ENCODE measurements at places on chromosomes 13 and 19. TPM values are rescaled to one million over a fixed set of nuclear protein-coding genes. Genes with fewer than 3 reads are reported as not detected.

GRCh38 chr13:95233026-95233635 lies 68.1 kb downstream of the ABCC4 start:
- no peak for DNase-seq

DNA sequence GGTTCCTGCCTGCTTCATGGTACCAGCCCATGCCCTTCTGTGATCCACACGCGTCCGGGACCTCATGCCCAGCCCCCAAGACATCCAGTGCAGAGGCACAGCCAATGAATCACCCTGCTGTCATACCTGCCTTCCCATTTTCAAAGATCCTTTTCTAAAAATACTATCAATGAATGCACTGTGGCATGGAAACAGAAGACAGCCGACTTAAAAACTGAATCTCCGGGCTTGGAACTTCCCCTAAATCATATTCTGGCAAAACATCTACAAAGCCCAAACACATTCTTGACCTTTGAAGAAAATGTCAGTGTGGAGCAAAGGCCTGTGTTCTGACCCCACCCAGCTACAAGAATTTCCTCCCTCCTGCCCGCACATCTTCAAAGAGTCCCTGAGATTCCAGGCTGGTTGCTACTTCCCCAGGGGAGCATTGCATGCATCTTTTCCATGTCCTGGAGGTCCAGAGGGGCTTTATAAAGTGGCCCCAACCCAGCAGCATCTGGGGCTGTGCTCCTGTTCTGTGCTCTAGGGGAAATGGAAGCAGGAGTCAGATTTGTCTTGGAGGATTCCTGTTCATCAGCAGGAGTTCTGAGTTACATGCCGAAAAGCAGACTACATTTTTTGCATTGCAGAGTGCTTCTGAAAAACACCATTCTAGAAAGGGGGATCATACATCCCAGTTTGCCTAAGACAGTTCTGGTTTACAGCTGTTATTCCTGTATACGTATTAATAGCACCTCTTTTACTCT lies 135.2 kb downstream of the USP12 start:
- DNase-seq: no peak

DNA sequence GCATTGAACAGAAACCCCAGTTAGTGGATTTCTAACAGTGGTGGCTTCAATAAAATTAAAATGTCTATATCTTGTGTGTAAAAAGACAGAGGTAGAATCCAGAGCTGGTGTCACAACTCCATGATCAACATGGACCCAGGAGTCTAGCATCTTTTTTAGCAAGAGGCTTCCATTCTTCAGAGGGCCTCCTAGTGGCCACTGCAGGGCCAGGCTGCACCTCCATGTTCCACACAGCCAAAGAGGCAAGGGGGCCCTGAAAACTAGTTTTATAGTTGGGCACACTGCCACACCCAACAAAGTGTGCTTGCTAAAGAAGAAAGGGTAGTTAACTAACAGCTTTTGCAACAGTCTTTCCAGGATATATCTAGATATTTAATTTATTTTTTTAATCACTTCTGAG lies 12.9 kb downstream of the N4BP2L1 start:
- DNase-seq: no peak

- no peak for DNase-seq
Measured at GRCh38 chr19:14114854-14115253, 2.7 kb downstream of the PRKACA start.

GRCh38 chr13:22967669-22968068 lies 213.1 kb upstream of the SGCG start:
- no peak for DNase-seq

DNA sequence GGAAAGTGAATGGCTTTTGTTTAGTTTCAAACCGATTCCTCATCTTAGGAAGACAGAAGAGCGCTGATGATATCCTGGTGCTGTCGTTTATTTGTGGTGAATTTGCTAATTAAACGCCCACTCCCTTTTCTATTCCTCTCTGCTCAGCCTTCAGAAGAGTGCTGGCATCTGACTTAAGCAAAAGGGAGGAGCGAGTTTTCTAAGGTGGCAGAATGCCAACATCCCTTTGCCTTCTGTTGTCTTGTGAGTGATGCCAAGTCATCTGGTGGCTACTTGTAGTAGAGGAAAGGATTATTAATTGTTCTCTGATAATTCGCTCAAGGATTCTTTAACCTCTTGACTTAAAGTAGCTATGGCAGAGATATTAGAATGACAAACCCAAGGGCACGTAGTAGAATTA lies 68.1 kb downstream of the ERCC5 start:
- DNase-seq: no peak

- DNase-seq: no peak
Measured at GRCh38 chr13:109897988-109898624, 111.7 kb upstream of the IRS2 start.

GRCh38 chr19:39810424-39810823 lies 23.5 kb downstream of the DYRK1B start:
- no peak for DNase-seq

DNA sequence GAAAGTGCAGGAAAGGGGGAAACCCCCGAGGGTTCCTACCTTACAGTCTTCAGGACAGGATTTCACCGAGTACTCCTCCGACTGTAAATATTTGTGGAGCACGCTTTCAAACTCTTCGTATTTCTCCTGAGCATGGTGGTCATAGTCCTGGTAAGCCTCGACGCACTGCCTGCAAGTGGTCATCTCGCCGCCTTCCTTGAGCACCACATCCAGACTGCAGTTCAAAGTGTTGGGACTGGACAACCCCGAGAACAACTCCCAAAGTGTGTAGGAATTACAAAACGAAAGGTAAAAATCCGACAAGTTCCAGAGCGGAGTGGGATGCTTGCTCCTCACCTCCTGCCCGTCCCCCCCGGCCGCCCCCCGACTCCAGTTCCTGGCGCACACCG lies 349.7 kb downstream of the LIG4 start:
- no peak for DNase-seq

DNA sequence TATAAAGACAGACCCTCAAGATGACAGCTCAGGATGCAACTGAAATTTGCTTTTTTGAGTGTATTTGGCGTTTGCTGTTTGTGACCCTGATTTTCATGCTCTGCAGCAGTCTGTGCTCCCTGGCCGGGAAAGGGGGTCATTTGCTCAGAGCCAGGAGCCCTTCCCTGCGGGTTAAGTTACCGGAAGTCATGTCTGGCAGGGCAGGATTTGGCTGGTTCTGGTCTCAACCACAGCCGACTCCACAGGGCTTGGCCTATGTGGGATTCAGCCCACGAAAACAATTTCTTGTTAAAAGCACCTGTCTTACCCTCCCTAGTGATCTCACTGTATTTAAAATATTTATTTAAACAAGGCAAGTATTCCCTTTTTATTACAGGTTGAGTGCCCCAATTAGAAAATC lies 22.6 kb downstream of the MCF2L start:
- no peak for DNase-seq

DNA sequence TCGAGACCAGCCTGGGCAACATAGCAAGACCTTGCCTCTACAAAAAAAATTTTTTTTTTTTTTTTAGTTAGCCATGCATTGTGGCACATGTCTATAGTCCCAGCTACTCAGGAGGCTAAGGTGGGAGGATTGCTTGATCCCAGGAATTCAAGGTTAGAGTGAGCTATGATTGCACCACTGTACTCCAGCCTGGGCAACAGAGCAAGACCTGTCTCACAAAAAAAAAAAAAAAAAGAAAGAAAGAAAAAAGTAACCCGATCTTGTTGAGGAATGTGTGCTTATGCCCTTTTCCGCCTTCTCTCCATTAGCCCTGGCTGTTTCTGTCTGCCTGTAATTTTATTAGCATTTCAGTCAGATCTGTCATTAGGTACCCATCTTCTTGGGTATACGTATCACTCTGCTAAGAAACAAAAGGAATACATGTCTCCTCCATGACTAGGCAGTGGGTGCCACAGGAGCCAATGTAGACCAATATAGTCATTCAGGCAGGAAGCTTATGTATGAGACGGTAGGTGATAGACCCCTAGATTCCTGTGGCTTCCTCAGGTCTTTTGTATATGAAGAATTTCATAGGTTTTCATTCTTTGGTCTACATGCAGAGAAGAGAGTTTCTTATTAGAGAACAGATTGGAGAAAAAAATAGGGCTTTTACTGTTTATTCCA lies 59.6 kb upstream of the NPAS1 start:
- no peak for DNase-seq

GRCh38 chr13:42000846-42001245 lies 39.9 kb upstream of the VWA8 start:
- no peak for DNase-seq

GRCh38 chr19:1003283-1003682 lies 3.1 kb downstream of the GRIN3B start:
- no peak for DNase-seq

GRCh38 chr19:1848399-1849131 lies at the start of gene REXO1:
Gene REXO1 (minus strand): TSS chr19:1848483. CDS start chr19:1848358, 125 bp downstream.
- peak; percentile 90 for DNase-seq

DNA sequence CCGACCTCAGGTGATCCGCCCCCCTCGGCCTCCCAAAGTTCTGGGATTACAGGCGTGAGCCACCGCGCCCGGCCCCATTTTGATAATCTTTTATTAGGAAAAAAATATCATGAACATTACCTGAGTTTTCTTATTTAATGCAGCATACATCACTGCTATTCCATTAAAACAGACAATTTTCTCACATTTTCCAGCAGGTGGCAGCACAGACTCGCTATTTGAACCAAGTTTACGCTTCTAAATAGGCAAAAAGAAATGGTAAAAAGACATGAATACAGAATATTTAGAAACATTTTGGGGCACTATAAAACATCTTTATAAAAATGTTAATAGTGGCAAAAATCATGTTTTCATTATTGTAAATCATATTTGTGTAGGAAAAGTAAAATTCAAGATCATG lies 903.1 kb downstream of the SLITRK6 start:
- DNase-seq: peak; percentile 42

DNA sequence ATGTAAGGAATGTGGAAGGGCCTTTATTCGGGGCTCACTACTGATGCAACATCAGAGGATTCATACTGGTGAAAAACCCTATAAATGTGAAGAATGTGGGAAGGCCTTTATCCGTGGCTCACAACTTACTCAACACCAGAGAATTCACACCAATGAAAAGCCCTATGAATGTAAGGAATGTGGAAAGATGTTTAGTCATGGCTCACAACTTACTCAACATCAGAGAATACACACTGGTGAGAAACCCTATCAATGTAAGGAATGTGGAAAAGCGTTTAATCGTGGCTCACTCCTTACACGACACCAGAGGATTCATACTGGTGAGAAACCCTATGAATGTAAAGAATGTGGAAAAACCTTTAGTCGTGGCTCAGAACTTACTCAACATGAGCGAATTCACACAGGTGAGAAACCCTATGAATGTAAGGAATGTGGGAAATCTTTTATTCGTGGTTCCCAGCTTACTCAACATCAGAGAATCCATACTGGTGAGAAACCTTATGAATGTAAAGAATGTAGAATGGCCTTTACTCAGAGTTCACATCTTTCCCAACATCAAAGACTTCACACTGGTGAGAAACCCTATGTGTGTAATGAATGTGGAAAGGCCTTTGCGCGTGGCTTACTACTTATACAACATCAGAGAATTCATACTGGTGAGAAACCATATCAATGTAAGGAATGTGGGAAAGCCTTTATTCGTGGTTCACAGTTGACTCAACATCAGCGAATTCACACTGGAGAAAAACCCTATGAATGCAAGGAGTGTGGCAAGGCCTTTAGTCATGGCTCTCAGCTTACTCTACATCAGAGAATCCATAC lies 44.3 kb downstream of the ZNF585A start:
- no peak for DNase-seq

DNA sequence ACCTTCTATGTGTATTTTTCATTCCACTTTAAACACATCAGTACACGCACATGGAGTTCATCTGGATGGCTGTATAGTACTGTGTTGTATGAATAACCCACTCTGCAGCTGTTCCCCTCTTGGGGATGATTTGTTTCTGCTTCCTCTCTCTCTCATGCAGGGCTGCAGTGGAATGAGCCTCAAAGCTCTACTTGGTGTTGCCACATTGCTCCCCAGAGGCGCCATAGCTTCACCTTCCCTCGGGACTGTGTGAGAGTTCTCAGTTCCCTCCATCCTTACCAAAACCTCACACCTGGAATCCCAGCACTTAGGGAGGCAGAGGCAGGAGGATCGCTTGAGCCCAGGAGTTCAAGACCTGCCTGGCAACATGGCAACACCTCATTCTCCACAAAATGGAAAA lies 28.4 kb upstream of the GPR183 start:
- DNase-seq: no peak

GRCh38 chr13:29707876-29708543 lies 112.5 kb upstream of the SLC7A1 start:
- DNase-seq: no peak

DNA sequence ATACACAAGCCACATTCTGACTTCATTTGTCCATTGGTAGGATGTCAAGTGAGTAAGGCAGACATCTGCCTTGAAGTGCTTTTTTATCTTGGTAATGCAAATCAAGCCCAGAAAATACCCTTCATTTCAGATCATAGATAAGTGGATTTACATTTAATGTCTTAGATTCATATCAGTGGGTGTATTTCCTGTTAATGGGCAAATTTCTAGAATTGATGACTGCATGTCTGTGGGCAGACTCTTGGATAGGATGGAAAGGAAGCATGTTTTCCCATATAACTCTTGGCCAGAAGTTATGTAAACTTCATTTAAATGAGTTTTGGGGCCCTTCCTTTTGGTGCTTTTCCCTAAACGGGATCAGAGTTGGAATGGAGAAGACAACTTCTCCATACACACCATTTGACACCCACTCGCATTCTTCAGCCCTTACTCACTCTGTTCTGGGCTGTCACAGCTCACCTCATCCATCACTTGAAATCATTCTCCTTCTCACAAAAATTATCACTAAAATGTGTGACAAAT lies 154.6 kb downstream of the FLT1 start:
- no peak for DNase-seq

DNA sequence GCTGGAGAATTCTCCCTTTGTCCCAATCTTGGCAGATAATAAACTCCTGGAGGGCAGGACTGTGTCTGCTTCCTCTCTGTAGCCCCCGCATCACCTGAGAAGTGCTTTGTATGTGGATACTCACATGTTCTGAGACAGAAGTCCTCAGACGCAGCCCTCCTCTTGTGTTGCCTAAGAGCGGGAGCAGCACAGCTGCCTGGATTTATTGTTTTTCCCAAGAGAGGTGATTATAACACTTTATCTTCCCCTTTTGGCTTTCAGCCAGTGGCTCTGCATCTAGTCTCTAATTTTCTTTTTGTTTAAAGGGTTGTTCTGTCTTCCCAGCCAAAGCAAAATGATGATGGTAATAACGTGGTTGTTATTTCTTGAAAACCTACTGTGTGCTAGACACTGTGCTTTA lies 36.1 kb downstream of the OLFM4 start:
- DNase-seq: peak; percentile 50

The STOML3 gene
- total RNA-seq: not detected

The LILRB3 gene
- 2.9 TPM for total RNA-seq

The LYL1 gene
- 4.8 TPM for total RNA-seq

The PRR19 gene
- not detected for total RNA-seq

The CYP4F11 gene
- 1.0 TPM for total RNA-seq

The ZNF471 gene
- total RNA-seq: 18.5 TPM

The SYCN gene
- total RNA-seq: not detected

The TGDS gene
- 28.7 TPM for total RNA-seq

The COL5A3 gene
- total RNA-seq: 19.6 TPM

The ZNF112 gene
- 18.7 TPM for total RNA-seq

The TRAPPC2B gene
- total RNA-seq: 9.7 TPM
